ENCODE measurements at places on chromosomes 12 and 14. TPM values are rescaled to one million over a fixed set of nuclear protein-coding genes. Genes with fewer than 3 reads are reported as not detected.

- no peak for DNase-seq
Measured at GRCh38 chr14:53331921-53332320, 178.8 kb upstream of the DDHD1 start.

- DNase-seq: no peak
Measured at GRCh38 chr14:89374908-89375307, 42.1 kb downstream of the FOXN3 start.

DNA sequence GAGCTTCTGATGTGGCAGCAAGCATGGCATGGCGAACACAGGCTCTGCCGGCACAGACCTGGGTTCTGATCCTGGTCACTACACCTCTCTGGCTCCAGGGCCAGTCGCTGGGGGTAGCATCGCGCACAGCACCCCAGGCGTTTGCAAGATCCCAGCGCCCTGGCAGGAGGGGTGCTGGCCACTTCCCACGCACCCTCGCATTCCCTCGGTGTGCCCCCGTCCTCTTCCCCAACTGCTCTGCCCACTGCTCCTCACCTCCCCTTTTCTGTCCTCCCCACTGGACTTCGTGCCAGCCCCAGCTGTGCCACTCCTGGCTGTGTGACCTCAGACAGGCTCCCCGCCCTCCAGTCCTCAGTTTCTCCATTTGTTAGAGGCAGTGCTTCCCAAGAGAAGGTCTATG, 2.8 kb downstream of the CDK2AP1 start:
- DNase-seq: no peak

- DNase-seq: peak; percentile 33
Measured at GRCh38 chr14:73489481-73490175, 1.1 kb upstream of the RIOX1 start.

- DNase-seq: no peak
Measured at GRCh38 chr12:56188778-56189098, 545 bp downstream of the SMARCC2 start.

CD163L1 gene
- total RNA-seq: 0.14 TPM

TMEM63C gene
- total RNA-seq: 6.4 TPM

GRCh38 chr14:55741240-55741639, 161.2 kb downstream of the KTN1 start:
- no peak for DNase-seq

GRCh38 chr12:103947871-103948555, 17.7 kb upstream of the TDG start:
- no peak for DNase-seq

Data from GM23338 (cell line).